ENCODE measurements at places on chromosomes 3 and 15.

- DNase-seq, result no peak
These were observed 142.0 kb upstream of the PDZRN3 start for GRCh38 chr3:73766599-73767381.

DNA sequence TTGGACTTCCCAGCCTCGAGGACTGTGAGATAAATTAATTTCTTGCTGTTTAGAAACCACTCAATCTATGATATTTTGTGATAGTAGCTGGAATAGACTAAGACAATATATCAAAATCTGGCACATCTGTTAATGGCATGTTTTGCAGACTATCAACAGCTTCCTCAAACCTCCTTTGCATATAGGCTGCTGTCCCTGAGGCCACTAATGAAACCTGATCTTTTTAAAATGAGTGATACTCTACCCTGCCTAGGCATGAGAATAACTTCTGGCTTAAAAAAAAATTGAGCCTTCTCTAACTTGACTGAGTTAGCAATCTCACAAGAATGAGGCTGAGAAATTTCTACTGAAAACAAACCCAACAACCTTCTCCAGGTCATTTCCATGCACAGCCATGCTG is 176.0 kb upstream of the CRBN start:
- DNase-seq, result no peak

DNA sequence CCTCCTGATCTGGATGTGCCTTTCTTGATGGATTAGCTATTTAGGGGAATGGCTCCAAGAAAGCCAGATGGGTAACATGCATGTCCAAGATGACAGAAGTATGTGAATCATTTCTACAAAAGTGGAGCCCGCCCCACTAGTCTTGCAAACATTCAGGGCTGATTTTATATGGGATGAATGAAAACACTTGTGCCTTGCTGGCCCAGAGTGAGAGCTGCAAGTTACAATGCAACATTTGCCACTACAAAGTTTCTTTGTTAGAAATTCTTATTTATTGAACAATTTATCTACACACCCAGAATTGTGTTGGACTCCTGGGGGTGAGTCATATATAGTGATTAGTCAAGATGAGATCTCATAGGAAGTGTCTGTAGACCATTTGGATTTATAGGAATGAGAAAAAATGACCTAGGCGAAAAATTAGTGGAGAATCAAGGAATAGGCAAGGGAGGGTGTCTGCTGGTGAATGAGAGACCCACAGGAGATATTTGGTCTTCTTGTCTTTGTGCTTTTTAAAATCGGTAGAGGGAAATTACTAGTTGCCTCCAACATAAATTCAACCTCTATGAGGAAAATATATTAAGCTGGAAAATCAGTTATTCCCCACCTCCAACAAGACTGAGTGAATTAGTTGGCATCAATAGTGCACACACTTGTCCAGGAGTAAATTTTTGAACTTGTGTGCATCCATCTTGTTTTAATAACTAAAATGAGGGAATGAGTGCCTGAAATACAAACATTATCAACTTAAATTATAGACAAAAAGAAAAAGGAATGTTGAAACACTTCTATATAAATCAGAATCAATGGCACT is 53.5 kb upstream of the DCBLD2 start:
- no peak for DNase-seq

- peak; percentile 73 for DNase-seq
These were observed 670 bp downstream of the PRKCI start for GRCh38 chr3:170222647-170223541.
